ENCODE measurements at places on chromosomes 2 and 18.

DNA sequence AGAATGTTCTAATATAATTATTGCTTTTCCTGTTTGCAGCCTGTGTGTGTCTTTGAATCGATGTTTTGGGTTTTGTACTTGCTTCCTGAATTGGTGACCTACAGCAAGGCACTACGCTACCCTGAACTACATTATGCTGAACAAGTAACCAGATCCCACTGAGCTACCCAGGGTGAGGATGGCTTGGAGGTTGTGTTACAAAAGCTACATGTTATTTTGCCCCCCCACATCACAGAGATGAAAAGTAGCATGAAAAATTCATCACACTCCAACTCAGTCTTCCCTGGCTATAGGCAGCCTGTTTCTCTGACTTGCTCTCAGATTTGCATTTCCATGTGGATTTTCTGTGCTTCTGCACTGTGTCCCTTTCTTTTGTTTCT lies 162.1 kb downstream of the LDLRAD4 start:
- DNase-seq, result no peak

DNA sequence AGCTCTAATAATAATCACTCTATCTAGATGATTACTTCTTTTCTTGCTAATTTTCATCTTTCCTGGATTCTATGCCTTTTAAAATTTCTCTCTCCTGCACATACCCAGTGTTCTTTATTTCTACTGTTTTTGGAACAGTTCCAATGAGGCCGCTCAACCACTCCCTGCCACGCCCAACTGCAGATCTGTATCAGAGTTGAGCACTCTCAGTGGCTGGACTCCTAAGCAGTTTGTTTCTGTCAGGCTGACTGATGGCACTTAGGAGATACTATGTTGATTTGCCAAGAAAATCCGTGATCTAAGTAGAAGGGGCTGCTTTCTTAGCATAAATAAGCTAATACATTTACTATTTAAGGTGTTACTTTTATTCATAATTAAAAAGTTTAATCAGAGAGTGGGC lies 192.8 kb downstream of the ARHGAP15 start:
- no peak for DNase-seq

- DNase-seq, result no peak
Observed at GRCh38 chr2:23513872-23514793, 129.2 kb downstream of the KLHL29 start.

DNA sequence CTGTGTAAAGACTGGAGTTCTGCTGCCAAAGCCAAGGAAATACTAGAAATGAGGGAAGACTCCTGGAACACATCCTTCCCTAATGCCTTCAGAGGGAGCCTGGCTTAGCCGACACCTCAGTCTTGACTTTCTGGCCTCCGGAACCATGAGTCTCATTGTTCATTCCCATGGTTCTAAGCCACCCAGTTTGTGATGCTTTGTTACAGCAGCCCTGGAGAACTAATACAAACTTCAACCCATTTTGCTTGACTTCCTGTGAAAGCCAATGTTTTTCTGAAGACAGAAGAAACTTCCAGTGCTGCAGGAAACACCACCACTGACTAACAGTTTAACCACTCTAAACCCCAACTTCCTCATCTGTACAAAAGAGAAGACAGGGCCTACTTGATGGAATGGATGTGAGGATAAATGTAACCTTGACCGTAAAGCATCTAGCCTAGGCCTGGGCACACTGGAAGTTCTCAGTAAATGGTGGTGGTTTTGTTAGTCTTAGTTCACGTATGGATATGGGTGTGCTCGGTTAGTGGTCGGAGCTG lies 85.9 kb upstream of the RFX8 start:
- no peak for DNase-seq

GRCh38 chr2:227451655-227451992 lies 20.3 kb upstream of the AGFG1 start:
- DNase-seq, result no peak
